ENCODE measurements at places on chromosomes 3 and 15. TPM values are rescaled to one million over a fixed set of nuclear protein-coding genes. Genes with fewer than 3 reads are reported as not detected.

Gene TRPM1
- total RNA-seq: not detected

Gene ESYT3
- 1.1 TPM for total RNA-seq

Gene TMEM207
- total RNA-seq: not detected

Gene ITIH1
- total RNA-seq: not detected

Gene CNTN6
- total RNA-seq: not detected

Gene TLR9
- total RNA-seq: 2.3 TPM

Gene FAM162A
- total RNA-seq: 94.8 TPM

Gene MUSTN1
- total RNA-seq: 1.3 TPM

Gene SLC28A2
- not detected for total RNA-seq

Gene NTRK3
- total RNA-seq: 4.2 TPM

Gene FSIP1
- total RNA-seq: 0.58 TPM

Gene ILDR1
- total RNA-seq: 0.28 TPM

Gene SLC9C1
- total RNA-seq: not detected

Gene CNBP
- total RNA-seq: 480 TPM

Gene SI
- total RNA-seq: not detected

Gene HYAL1
- not detected for total RNA-seq

Gene PLSCR5
- total RNA-seq: not detected

Gene CLDN18
- total RNA-seq: not detected

Gene PCOLCE2
- not detected for total RNA-seq

Gene C15orf62
- total RNA-seq: 1.6 TPM

Gene MEX3B
- 0.72 TPM for total RNA-seq

Gene HTR3E
- total RNA-seq: not detected

Gene UBAP1L
- total RNA-seq: 5.2 TPM

Gene ADAMTSL3
- not detected for total RNA-seq

Gene SCN11A
- 0.44 TPM for total RNA-seq

Gene PIK3CB
- 26.3 TPM for total RNA-seq

Gene CCR4
- 112 TPM for total RNA-seq

Gene SLC15A2
- 2.4 TPM for total RNA-seq

Gene EEF1AKMT4
- 3.6 TPM for total RNA-seq
